ENCODE measurements at places on chromosomes 6 and 20.

DNA sequence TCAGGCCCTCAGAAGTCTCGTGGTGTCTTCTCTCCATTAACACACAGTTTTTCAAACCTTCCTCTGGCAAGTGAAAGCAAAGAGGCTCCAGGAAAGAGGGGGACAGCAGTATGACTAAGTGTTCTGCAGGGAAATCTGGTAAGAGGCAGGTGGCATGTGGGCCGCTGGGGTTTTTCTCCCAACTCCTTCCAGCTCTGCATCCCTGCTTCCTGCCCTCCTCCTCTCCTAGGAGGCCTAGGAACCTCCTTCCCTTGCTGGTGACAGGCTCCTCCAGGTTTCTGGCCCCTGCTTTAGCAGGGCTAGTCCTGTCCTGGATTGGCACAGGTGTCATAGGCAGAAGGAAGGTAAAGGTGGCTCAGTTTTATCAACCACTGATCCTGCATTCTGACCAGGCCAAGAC lies 7.6 kb upstream of the ITCH start:
- no peak for DNase-seq

DNA sequence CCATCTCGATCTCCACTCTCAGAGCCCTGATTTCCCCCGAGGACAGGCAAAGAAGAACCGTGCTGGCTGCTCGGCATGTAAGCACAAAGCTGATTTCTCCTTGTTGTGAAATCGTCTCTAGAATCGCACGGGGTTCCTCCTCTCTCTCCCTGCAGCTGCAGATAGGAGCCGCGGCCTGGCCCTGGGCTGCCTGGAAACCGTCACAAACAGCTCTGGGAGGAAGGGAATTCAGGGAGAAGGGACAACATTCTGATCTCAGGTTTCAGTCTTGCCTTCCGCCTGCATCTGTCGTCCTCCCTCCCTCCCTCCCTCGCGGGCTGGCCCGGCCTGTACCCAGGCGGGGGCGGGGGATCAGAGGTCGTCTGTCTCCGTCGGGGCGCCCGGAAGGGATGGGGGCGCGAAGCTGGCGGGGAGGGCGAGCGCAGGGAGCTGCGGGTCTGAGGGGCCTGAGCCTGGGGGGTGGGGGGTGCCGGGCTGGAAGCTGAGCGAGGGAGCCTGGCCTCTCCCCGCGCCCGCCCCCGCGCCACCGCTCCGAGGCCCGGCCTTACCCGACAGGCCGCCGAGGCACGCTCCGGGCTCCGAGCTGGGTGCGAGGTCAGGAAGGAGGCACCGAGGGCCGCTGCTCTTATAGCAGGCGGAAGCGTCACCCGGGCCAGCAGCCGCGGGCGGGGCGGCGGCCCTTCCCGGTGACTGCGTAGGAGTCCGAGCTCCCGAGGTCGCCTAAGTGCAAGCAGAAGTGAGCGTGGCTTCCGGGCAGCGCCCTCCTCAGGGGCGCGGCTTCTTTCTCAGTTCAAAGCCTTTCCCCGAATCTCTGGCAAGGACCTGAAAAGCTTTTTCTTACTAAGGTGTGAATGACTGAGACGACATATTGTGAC lies at the start of gene SERPINB1:
TSS of gene SERPINB1 (minus strand) at position 600 of the 875 bp plus-strand sequence. CDS start 1,277 bp downstream, outside the sequence.
- DNase-seq, result peak; percentile 87

DNA sequence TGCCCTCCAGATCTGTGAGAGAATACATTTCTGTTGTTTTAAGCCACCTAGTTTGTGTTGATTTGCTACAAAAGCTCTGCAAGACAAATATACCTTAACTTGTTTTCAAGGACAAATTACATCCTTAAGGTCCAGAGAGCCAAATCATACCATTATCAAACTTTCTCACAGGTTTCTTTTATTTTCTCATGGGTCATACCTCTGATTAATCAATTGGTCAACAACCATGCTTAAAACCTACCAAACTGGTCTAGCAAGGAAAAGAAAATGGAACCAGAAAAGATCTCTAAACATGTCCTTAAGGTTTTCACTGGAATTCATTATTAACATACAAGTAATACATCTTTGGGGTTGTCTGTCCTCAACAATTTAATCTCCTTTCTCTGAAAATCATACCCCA lies 535.0 kb downstream of the CD83 start:
- DNase-seq, result no peak

DNA sequence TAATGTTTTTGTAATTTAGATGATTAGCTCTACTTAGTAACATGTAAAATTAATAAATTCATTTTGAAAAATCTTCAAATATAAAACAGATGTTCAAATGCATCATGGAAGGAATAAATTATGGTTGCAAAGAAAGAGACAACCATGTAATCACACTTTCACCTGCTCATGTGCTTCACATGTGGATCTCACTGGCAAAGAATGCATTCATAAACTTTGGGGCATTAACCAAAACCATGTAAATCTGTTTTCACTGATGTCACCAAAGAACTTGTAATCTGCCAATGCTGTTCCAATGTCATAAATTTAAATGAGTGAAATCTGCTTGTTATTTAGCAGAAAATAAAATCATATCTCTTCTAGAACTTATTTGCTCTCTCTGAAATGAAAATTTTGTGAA lies 142.7 kb downstream of the TENT5A start:
- no peak for DNase-seq

DNA sequence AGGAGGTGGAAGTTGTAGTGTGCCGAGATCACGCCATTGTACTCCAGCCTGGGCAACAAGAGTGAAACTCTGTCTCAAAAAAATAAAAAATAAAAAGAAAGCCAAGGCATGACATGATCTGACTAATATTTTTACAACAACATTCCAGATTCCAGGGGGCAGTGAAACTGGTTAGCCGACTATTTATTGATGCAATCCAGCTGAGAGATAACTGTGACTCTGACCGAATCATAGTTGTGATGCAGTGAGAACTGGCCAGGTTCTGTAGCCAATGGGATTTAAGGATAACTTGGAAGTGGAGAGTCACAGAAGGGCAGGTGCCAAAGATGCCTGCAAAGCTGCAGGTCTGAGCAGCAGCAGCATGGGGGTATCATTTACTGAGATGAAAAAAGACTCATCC lies 82.9 kb upstream of the TSHZ2 start:
- peak; percentile 87 for DNase-seq

DNA sequence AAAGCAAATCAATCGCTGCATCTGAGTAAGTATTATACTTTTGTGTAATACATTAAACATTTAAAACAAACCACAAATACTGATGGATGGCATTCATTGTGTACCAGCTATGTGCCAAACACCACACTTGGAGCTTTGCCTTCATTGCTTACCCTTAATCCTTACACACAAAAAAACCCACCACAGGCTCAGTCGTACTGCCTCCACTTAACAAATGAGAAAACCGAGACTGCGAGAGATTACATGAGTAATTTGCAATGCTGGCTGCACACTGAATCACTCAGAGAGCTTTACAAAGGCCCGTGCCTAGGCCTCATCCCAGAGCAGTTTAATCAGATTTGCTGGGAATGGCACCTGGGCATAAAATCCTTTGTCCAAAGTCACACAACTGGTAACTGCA lies 130.5 kb downstream of the EDN1 start:
- peak; percentile 59 for DNase-seq

DNA sequence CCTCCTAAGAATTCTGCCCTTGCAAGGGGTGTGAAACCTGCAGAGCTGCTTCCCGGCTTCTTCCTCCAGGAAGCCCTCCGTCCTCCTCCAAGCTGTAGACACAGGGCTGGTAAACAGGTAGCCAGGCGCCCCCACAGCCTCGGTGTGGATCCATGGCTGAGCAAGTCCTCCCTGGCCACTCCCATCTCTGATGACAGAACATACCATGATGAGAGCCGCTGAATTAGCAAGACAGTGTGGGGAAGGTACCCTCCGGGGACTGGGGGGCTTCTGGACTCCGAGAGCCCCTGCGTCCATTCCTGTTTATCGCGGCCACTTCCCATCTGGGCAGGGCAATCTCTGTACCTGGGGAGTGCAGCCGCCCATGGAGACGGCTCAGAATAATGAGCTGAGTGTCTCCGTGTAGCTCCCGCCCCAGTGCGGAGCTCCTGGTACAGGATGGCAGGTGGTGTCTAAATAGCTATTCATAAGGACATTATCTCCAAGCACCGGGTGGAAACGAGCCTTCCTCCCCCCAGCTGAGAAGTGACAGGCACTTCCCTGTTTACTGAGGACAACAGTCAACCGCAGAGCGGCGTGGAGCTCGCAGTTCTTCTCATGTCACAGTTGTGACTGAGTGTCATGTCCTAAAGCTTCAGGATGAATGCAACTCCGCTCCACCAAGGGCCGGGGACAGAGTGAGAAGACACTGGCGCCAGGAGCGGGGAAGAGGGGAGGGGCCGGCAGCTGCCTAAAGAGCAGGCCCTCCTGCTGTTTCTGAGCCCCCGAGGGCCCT lies 22.7 kb upstream of the NTSR1 start:
- no peak for DNase-seq

DNA sequence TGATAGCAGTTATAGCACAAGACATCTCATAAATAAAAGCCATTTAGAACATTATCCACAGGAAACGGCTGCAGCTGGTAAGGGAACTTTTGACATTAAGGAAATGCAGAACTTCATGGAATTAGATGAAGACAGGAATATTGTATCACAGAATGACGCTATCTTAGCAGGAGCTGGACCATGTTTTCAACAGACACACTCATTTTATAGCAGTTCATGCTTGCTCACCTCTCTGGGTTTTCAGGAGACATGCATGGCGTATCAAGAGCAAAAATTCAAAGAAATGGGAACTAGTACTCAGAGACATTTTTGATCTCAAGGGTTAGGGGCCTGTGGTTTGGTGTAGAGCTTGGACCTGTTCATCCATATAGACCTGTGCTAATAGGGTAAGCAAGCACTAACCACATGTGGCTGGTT lies 125.0 kb downstream of the FYN start:
- DNase-seq, result no peak

- no peak for DNase-seq
Measured at GRCh38 chr6:7236306-7237209, 76.4 kb downstream of the SSR1 start.

- no peak for DNase-seq
Measured at GRCh38 chr6:24631671-24632070, 14.3 kb downstream of the KIAA0319 start.

GRCh38 chr6:148747471-148748165 lies 788 bp downstream of the UST start:
- DNase-seq, result peak; percentile 46

- no peak for DNase-seq
Measured at GRCh38 chr6:43834528-43835155, 64.6 kb downstream of the VEGFA start.

DNA sequence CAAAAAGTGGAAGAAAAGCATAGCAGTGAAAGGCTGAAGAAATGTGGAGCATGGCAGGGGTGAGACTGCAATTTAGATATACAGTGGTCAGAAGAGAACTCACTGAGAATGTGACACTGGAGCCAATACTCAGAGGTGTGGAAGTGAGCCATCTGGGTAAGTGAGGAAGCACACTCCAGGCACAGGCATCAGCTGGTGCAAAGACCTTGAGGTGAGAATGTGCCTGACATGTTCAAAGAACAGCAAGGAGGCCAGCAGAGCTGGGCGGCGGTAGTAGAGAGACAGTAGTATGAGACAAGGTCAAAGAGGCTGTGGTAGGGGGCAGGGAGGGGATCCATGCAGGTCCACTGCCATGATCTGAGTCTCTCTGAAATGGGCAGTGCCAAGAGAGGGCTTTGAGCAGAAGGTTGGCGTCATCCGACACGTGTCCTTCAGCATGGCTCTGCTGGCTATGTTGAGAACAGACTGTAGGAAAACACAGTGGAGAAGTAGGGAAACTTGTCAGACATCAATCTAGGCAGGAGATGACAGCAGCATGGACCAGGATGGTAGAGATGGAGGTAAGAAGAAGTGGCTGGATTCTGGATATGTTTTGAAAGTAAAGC lies 84.4 kb downstream of the PLCG1 start:
- no peak for DNase-seq

DNA sequence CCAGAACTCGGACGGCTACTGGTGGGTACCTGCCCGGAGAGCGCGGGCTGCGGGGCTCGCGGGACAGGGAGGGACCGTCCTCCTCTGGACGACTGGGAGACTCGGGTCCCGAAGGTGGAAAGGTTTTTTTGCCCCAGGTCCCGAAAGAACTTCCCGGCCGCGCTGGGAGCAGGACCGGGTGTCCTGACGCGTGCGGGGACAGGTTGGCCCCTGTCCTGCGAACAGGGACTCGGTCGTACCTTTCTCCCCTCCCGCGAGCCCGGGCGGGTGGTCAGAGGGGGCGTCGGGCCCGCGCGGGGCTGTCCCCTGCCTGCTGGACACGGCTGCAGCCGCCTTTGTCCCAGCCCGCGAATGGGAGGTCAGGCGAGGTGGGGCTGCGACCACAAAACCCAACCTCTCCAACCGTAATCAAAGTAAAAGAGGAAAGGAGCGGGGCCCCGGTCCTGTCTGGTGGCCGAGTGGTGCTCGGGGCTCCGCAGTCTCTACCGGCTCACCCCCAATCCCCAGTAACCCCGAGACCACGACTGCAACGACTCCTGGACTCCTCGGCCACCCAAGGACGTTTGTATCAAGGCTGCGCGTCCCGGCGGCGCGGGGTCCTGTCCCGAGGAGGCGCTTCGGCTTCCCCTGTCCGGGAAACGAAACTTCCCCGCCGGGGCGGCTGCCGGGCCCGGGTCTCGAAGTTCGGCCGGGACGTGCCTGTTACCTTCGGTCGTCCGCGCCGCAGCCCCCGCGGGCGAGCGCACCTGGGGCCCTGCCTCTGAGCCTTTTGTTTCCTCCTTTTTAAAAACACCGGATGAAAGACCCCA lies 798 bp downstream of the DSP start:
- peak; percentile 28 for DNase-seq

GRCh38 chr20:57129303-57129702 lies 137.1 kb downstream of the BMP7 start:
- no peak for DNase-seq

GRCh38 chr6:76592566-76592965 lies 520.1 kb upstream of the IMPG1 start:
- peak; percentile 0 for DNase-seq

- no peak for DNase-seq
Measured at GRCh38 chr6:1591926-1592325, 17.8 kb upstream of the FOXC1 start.

DNA sequence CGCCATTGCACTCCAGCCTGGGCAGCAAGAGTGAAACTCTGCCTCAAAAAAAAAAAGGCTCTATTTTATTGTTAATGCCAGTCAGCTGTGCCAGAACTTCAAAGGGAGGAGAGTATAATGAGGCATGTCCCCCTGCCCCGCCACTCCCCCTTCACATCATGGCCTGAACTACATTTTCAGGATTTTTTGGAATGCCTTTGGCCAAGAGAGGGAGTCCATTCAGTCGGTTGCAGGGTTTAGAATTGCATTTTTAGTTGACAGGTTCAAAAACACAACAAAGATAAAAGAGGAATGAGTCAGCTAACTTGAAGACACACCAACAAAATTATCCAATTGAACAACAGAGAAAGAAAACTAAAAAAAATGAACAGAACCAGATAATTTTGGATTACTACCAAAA lies 59.1 kb downstream of the CEP43 start:
- no peak for DNase-seq

- no peak for DNase-seq
Measured at GRCh38 chr20:44637522-44638372, 13.8 kb downstream of the ADA start.

DNA sequence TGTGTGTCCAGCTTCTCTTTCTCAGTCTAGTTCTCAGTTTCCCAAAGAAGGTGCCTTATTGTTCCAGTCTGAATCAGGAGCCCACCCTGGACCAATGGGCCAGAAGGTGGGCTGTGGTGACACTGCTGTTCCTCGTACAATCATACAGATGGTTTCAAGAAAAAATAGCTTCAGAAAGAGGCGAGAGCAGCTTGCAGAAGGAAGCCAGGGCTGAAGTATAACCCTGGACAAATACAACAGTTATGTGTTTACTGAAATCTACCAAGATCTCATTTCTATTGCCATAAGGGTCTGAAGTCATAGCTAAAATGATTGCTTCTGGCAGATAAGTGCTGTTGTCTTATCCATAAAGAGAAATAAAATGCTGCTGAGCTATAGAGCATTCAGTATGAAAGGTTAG lies 75.4 kb downstream of the PFDN4 start:
- DNase-seq, result no peak
